ENCODE measurements at places on chromosomes 3 and 15. TPM values are rescaled to one million over a fixed set of nuclear protein-coding genes. Genes with fewer than 3 reads are reported as not detected.
A peak's percentile ranks its signal among the peaks of the same experiment; 100 is the strongest.

- no peak for DNase-seq
These were observed 54.8 kb upstream of the ATP2C1 start for GRCh38 chr3:130838898-130839600.

- DNase-seq = no peak
These were observed 600.3 kb upstream of the TGFBR2 start for GRCh38 chr3:30006111-30006510.

GRCh38 chr15:77059786-77060361, 11.0 kb downstream of the TSPAN3 start:
- no peak for DNase-seq

DNA sequence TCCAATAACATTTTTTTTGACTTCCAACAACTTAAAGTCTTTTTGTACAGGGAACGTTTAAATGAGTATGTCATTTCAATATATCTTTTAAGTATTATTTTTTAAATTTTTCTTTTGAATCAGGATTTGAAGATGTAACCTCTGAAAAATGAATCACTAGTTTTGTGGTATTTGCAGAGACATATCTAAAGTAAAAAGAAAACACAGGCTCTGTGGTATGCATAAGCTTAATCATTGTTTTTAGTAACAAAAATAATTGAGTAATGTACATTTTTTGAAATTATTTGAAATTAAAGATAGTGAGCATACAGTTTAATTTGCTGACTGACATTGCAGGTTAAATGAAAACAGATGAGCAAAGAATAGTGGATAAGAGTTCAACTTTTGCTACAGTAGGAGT, 531.3 kb downstream of the ROBO1 start:
- DNase-seq = no peak

DNA sequence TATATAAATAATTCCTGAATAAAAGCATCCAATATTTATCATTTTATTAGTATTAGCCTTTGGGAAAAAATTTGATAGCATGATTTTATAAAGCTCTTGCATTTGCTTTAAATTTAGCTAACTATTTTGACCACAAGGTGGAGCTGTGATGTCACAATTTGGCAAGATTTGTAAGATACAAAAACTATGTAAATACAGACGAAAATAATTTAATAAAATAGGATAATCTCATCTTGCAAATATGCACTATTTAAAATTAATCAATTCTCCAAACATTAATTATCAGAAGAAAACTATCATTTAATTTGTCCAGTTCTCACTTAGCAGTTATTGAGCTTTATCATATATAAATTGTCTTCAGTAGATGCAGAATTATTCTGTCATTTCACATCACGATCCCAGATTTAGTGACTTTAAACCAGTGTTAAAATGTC, 95.4 kb downstream of the PLOD2 start:
- DNase-seq = no peak

- DNase-seq = no peak
These were observed 100.6 kb downstream of the CHSY1 start for GRCh38 chr15:101151288-101151687.

DNA sequence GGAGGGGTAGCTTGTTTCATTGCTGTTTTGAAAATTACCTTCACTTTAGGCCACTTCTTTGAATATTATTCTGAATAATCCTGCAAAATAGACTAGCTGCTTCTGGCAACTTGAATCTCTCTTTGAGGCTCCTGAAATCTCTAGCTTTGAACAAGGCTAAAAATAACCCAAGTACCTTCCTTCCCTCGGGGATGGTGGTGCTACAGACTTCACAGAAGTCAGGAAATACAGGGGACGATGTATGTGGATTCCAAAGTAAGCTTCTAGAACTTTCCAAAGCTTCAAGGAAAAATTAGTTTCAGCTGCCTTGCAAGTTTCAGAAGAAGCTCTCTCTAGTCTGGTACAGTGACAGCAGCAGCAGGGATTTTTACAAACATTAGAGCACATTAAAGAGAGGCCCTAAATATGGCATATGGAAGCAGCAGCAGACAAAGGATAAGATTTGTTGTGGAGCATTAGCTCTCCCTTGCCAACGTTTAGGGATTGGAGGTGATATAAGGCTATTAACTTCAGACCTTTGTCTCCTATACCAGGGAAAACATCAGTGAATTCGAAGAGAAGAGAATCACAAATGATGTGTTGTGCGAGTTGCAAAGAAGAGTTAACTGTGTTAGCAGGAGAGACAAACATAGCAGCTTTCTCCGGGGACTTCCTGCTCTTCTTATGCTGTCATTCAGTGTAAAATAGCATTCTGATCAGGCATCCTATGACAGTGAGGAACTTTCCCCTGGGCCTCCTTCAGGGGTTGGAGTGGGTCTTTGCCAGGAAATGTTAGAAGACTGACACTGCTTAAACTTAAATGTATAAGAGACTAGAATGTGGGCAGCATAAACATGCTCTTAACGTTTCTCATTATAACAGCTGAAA, 783.0 kb upstream of the ARPP21 start:
- no peak for DNase-seq

- DNase-seq = no peak
These were observed 230.2 kb upstream of the ADAMTS9 start for GRCh38 chr3:64917914-64918453.

DNA sequence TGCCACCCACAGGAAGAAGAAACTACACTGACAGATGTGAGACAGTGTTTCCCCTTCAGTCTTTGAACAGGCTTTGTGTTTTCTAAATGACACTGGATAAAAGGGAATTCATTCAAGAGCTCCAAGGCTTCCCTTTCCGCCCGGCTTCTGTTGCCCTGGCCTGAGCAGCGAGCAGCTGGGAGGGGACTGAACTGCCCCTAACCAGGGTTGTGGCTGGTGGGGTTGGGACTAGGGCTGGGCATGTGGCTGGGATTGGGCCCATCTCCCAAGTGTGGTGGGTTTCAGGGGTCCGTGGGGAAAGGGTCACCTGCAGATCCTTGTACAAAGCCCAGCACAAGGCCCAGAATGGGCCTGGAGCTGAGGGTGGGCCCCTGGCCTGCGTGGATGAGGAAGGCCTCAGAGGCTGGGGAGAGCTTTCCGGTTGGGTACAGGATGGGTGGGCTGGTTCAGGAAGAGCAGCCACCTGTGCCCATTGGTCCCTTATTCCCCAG, 10.4 kb downstream of the VILL start:
- no peak for DNase-seq

DNA sequence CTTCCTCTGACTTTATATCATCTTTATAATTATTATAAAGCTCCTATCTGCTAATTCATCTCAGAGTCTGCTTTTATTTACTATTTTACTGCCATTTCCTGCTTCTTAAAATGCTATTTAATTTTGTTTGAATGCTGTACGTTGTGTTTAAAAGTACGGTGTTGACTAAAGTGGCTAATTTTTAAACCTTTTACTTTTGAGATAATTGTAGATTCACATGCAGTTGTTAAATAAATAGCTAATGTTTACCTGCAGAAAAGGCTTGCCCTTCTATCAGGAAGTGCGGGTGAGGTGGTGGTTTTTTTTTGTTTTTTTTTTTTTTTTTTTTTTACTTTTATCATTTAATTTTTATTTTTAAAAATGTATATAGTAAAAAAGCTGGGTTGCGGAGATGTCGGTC, 41.3 kb downstream of the XYLB start:
- no peak for DNase-seq

DNA sequence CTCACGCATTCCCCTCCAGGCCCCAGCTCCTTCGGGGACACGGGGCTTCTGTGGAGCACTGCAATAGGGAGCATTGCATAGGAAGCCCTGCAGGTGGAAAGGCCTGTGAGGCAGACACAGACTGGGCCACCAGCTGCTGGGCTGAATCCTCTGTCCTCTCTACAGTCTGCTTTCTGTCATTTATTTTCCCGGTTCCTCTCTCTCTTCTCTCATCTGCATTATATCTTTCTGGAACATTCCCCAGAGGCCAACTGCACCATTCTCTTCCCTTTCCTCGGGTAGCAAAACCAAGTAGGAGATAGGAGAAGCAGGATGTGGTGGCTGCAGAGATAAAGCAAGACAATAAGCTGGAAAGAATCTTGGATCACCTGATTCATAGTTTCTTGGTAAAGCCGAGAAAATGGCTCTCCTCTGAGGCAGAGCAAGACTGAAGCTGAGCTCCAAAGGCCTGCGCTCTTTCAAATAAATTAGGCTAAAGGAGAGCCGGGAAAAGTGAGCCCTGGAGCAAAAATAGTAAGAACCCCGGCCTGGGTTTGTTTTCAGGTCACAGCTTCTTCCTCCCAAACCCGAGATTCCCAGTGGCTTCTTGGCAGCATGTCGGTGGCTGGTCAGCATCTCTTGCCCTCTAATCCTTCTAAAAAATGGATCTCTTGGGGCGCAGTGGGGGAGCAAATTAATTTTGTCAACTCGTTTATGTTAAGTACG, 5.3 kb downstream of the TM4SF4 start:
- DNase-seq = no peak

DNA sequence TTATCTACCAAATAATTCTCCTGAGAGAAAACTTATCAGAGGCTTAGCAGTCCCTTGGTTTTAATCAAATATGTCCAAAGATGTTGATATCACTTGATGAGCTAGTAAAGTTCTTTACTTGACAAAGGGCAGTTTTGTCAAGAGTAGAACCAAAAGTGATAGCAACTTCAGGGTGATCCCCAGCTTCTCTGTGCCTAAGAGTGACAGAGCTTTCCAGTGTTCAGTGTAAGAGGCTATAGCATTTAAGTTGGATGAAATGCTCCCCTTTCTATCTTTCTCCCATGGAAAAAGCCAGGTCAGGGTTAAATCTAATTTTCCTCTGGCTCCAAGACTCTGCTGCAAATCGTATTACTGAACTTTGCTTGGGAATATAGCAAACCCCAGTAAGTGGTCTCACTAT, 120.8 kb downstream of the UNC13C start:
- no peak for DNase-seq

- no peak for DNase-seq
These were observed 153.2 kb downstream of the MYRIP start for GRCh38 chr3:39962581-39962980.

- DNase-seq = no peak
These were observed 551.2 kb upstream of the CCDC54 start for GRCh38 chr3:106825962-106826605.

- DNase-seq = no peak
These were observed 31.0 kb downstream of the CEP63 start for GRCh38 chr3:134516905-134517304.

DNA sequence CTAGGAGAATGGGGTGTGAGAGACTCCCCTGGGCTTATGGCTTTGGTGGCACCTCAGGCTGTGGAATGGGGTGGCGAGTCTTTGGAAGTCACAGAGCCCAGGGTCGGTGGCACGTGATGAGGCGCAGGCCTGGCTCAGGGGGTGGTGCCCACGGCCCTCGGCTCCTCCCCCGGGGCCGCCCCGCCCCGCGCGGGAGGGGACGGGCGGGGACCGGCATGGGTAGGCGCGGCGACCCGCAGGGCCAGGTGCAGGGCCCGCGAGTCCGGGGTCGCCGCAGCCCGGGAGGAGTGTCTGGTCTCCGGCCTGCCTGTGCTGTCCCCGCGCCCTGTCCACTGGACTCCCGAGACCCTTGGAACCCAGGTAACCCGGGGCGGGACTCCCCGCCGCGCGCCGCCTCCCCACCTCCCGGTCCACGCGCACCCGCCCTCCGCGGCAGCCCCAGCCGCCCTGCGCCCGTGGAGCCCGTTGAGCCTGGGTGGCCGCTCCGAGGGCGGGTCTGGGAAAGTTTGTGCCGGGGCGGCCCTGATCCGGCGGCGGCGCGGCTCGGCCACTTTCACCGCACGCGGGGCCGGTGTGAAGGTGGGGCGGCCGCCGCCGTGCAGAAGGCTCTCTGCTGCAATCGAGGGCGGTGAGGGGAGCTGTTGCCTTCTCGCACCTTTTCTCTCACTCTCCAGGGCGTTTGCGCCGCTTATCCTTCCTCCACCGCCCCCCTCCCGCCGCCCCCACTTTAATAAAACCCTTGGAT, at the start of gene PAQR5:
TSS of gene PAQR5 (plus strand) at position 216 of the 745 bp plus-strand sequence. CDS start 61,169 bp downstream, outside the sequence.
- no peak for DNase-seq

GRCh38 chr3:16063603-16064002, 110.9 kb upstream of the GALNT15 start:
- no peak for DNase-seq

DNA sequence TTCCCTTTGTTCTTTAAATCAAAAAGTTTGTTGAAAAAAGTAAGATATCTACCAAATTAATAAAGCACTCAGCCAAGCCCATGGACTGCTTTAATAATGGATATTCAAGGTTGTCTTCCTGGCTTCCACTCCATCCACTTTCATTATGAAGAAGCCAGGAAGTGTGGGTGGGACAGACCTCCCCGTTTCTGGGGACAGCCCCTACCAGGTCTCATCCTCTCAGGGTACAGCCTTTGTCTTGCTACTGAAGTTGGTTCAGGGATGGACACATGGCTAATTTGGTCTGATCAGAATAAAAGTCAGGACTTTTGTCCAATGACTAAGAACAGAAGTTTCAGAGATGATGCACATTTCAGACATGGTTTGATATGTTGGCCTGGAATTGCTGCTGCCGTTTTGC, 32.6 kb downstream of the CCNB2 start:
- DNase-seq = no peak

- peak; percentile 55 for DNase-seq
These were observed 81.6 kb downstream of the HERC1 start for GRCh38 chr15:63752075-63752684.

- no peak for DNase-seq
These were observed 10.9 kb upstream of the DLL4 start for GRCh38 chr15:40918146-40918798.

- no peak for DNase-seq
These were observed 149.0 kb upstream of the TLE3 start for GRCh38 chr15:70246623-70247220.

GRCh38 chr3:196995027-196995426, 26.4 kb upstream of the PIGZ start:
- DNase-seq = no peak

GRCh38 chr3:116916836-116917235, 207.3 kb downstream of the TUSC7 start:
- DNase-seq = no peak

DNA sequence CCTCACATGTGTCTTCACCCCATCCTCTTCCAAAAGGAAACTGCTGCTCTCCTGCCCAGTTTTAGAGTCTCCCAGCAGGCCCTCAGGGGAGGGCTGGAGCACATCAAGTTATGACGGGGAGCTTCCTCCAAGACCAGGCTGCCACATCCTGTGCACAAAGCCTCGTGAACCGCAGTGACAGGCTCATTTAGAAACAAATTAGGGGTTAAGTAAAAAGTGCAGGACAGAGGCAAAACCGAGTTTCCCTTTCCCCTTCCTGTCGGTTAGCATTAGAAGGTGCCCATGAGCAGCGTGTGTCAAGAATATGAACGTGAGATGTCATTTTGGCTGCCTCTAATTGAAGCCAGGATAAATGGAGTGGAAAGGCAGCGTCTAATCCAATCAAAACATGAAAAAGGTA, 199.7 kb downstream of the ARRDC4 start:
- DNase-seq = peak; percentile 83

CDHR4 gene
- 0.16 TPM for total RNA-seq

FBXW12 gene
- not detected for total RNA-seq

SLC24A5 gene
- not detected for total RNA-seq

FGF12 gene
- not detected for total RNA-seq

CTXN2 gene
- total RNA-seq = not detected

STAG1 gene
- 41.2 TPM for total RNA-seq

ASB14 gene
- total RNA-seq = not detected

DAZL gene
- total RNA-seq = 0.07 TPM

CACNA1D gene
- 0.41 TPM for total RNA-seq

TNFAIP8L3 gene
- total RNA-seq = not detected

MFN1 gene
- 27.2 TPM for total RNA-seq

ROPN1B gene
- not detected for total RNA-seq

LRRC15 gene
- not detected for total RNA-seq

IMPG2 gene
- total RNA-seq = 0.23 TPM

RCCD1 gene
- 50.1 TPM for total RNA-seq

TMEM158 gene
- total RNA-seq = 0.15 TPM

KLHL6 gene
- 31.5 TPM for total RNA-seq

TATDN2 gene
- 67.1 TPM for total RNA-seq

P2RY14 gene
- total RNA-seq = 4.7 TPM

PTPN23 gene
- 32.9 TPM for total RNA-seq
